ENCODE measurements at places on chromosomes 12 and 14.

GRCh38 chr12:63308671-63309070 is 157.7 kb upstream of the AVPR1A start:
- DNase-seq: no peak

GRCh38 chr12:113769305-113769704 is 196.8 kb downstream of the RBM19 start:
- DNase-seq: no peak

GRCh38 chr12:89390802-89391673 is 38.7 kb upstream of the DUSP6 start:
- DNase-seq: no peak

- peak; percentile 70 for DNase-seq
Observed at GRCh38 chr12:9943240-9943639, 11.1 kb upstream of the CLEC2A start.

- peak; percentile 83 for DNase-seq
Observed at GRCh38 chr12:58833853-58834252, 86.5 kb downstream of the LRIG3 start.

DNA sequence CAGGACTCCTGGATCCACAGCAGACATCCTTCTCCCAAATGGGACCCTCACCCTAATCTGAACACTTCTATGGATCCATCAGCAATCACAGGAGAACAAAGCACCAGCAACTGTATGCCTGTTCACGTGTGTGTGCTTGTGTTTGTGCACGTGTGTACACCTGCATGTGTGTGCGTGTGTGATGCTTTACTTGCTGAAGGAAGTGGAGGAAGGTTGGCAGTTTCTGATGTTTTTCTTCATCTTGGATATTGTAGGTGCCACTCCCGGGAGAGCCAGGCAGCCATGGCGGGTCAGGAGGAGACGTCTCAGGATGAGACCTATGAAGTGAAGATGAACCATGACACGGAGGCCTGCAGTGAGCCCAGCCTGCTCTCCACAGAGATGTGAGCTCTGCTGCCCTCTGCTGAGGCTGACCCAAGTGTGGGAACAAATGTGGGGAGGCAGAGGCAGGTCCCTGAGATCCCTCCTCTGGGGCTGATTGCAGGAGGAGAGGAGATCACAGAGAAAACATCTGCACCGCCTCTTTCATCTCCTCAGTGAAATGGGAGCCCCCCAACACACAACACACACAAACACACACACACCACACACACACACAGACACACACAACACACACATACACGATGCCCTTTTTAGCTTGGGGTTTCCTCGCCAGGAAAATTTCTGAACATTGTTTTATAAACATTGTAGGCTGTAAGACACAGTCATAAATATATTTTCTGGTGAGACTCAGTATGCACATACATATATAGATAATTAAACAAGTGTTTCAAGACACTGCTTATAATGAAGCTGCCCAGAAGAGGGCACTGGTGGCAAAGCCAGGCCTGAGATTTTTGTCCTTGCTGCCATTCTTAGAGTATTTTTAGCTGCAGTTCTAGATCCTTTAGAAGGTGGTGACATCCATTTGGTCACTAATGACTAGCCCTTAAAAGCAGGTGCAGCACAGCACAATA is 112.2 kb upstream of the FKBP4 start:
- DNase-seq: peak; percentile 70

DNA sequence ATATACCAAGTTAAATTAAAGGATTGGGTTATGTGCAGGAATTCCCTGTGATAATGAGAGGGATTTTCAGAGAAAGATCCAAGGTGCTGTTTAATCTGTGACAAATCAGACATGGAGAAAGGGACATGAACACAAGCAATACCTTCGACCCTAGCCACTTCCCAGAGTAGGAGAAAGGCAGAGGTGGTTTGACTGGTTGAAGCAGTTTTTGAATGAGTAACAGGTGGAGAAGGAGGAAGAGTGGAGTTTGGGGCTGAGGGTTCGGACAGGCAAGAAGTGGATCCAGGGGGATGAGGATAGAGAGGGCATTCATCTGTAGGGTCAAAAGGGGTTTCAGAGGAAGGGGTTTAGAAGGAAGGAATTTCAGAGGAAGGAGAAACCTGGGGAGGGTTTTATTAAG is 27.4 kb upstream of the A2M start:
- DNase-seq: no peak

DNA sequence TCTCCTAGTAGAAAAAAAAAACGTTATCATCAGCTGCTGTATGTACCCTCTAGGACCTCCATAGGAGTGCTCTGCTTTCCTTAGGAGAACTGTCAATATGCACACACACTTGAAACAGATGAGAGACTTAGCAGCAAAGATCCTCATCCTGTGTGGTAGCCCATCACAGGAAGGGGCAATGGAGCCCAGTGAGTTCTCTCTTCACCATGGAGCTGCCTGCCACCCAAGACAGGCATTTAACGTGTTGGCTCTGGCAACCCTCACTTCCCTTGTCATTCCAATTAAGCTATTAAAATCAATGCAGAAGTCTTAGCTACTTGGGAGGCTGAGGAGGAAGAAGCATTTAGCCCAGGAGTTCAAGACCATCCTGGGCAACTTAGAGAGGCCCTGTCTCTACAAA is 64.8 kb upstream of the PLEKHA5 start:
- DNase-seq: no peak

Data from NCI-H345 (cell line).